SW 1271 (cell line): ENCODE measurements at places on chromosomes 6 and 20.

DNA sequence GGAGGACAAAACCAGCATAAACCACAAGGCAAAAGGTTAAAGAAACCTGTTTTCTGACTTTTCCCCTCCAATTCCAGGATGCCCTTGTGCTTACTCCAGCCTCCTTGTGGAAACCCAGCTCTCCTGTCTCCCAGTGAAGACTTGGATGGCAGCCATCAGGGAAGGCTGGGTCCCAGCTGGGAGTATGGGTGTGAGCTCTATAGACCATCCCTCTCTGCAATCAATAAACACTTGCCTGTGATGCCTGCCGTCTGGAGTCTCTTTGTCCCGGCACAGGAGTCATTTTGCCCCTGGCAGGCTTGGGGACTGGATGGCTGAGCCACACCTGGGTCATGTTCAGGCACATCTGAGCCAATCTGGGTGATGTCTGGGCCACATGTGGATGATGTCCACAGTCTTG lies 26.6 kb downstream of the BPIFB1 start:
- no peak for DNase-seq

GRCh38 chr6:143612186-143612585 lies 65.6 kb upstream of the PHACTR2 start:
- DNase-seq: no peak

GRCh38 chr6:13877051-13877450 lies 47.7 kb upstream of the RNF182 start:
- no peak for DNase-seq

- no peak for DNase-seq
Observed at GRCh38 chr6:71402096-71402495, 113.5 kb downstream of the OGFRL1 start.

DNA sequence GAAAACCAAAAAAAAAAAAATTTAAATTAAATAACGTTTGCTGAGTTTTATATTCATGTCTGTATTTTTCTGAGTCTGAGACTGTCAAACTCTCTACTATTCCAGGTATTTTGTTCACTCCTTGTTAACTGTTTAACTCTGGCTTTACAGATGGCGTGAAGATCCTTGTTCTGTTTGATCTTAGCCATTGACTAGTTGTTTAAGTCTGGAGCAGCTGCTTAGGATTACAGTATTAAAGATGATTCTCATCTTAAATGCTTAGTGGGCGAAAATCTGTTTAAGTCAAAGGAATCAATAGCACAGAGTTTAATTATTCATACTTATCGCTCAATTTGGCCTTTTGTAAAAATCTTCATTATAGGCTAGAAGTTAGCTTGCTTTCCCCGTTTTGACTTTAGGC lies 2.4 kb downstream of the PHACTR2 start:
- DNase-seq: no peak

DNA sequence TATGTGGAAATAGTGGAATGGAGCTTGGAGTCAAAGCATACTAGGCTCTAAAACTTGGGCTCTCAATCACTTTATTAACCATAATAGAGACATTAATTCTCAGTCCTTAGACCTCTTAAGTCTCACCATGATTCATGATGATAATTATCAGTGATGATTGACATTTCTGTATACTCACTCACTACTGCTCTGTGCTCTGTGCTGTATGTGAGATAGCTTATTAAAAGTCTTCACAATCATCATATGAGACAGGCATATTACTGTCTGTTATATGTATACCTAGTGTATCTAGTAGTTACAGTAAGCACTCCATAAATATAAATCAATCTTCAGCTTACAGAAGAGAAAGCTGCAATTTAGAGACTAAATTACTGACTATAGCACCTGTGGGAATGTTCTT lies 236.0 kb upstream of the JAG1 start:
- no peak for DNase-seq

- DNase-seq: peak; percentile 15
Observed at GRCh38 chr6:70371454-70372105, 41.7 kb upstream of the FAM135A start.

DNA sequence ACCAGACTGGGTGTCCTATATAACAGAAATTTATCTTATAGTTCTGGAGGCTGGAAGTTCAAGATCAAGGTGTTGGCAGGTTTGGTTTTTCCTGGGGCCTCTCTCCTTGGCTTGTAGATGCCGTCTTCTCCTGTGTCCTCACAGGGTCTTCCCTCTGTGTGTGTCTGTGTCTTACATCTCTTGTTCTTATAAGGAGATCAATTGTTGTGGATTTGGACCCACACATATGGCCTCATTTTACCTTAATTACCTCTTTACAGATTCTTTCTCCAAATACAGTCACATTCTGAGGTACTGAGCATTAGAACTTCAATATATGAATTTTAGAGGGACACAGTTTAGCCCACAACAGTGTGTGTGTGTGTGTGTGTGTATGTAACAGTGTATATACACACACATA lies 74.5 kb downstream of the EDN1 start:
- no peak for DNase-seq

- DNase-seq: no peak
Observed at GRCh38 chr6:55290736-55291135, 36.5 kb upstream of the GFRAL start.

- no peak for DNase-seq
Observed at GRCh38 chr6:107668743-107669474, 155.2 kb downstream of the SCML4 start.
